ENCODE measurements at places on chromosomes 4 and X. TPM values are rescaled to one million over a fixed set of nuclear protein-coding genes. Genes with fewer than 3 reads are reported as not detected.

DNA sequence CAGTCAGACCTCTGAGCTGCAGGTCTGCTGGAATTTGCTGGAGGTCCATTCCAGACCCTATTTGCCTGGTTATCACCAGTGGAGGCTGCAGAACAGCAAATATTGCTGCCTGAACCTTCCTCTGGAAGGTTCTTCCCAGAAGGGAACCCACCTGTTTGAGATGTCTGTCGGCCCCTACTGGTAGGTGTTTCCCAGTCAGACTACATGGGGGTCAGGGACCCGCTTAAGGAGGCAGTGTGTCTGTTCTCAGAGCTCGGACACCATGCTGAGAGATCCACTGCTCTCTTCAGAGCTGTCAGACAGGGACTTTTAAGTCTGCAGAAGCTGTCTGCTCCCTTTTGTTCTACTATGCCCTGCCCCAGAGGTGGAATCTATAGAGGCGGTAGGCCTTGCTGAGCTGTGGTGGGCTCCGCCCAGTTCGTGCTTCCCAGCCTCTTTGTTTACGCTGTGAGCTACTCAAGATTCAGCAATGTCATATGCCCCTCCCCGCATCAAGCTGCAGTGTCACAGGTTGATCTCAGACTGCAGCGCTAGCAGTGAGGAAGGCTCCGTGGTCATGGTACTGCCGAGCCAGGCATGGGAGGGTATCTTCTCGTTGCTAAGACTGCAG is 44.1 kb upstream of the KDR start:
- no peak overlapping the region for H3K4me3 ChIP-seq
- no peaks in the 10 kb centered on the region for H3K36me3 ChIP-seq
- H3K27me3 ChIP-seq, result no peaks in the 10 kb centered on the region
- no peak overlapping the region for H3K27ac ChIP-seq
- DNase-seq, result peak; percentile 34

DNA sequence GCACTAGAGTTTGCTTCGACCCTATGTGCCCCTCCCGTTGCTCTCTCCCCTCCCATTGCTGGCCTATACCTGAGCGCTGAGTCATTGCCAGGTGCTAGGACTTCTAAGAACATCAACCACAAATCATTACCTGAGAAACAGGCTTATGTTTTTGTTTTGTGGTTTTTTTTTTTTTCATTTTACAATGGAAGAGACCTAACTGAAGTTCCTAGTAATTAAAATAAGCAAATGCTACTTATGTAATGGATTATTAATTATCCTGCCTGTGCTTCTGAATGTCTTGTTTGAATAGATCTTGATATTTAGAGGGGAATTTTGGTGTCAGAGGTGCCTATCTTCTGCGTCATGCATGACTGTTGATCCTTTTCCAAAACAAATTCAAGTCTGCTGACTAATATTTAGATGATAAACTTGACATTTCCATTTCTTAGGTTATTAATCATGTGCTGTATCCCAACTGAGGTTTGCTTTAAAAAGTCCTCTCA is 275.4 kb upstream of the CPEB2 start:
- no peaks in the 10 kb centered on the region for H3K4me1 ChIP-seq
- H3K27ac ChIP-seq, result no peak overlapping the region
- DNase-seq, result no peak
- no peaks in the 10 kb centered on the region for H3K36me3 ChIP-seq
- H3K27me3 ChIP-seq, result no peaks in the 10 kb centered on the region

DNA sequence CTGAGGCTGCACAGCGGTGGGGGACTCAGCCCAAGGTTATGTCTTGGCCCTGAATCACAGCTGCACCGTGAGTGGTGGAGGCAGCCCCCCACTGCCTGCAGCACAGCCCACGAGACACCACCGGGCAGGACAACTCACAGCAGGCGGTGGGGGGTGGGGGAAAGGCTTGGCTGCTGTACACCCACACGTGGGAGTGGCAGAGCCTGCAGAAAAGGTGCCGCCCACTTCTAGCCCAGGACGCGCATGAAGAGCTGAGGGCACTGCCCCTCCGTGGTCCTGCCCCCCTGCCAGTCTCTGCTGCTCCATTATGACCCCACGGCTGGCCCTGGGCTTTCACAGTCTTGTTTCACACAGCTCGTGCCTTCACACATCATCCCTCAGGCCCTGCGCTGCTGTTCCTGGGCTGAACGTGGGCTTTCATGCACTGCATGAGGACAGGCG is 40.8 kb downstream of the FGFRL1 start:
- no peak overlapping the region for H3K4me3 ChIP-seq
- H3K36me3 ChIP-seq, result no peaks in the 10 kb centered on the region
- peaks cover 3% of the 10 kb centered on the region for H3K4me1 ChIP-seq
- no peak overlapping the region for H3K27ac ChIP-seq
- no peak for DNase-seq
- H3K27me3 ChIP-seq, result peaks cover 10% of the 10 kb centered on the region

DNA sequence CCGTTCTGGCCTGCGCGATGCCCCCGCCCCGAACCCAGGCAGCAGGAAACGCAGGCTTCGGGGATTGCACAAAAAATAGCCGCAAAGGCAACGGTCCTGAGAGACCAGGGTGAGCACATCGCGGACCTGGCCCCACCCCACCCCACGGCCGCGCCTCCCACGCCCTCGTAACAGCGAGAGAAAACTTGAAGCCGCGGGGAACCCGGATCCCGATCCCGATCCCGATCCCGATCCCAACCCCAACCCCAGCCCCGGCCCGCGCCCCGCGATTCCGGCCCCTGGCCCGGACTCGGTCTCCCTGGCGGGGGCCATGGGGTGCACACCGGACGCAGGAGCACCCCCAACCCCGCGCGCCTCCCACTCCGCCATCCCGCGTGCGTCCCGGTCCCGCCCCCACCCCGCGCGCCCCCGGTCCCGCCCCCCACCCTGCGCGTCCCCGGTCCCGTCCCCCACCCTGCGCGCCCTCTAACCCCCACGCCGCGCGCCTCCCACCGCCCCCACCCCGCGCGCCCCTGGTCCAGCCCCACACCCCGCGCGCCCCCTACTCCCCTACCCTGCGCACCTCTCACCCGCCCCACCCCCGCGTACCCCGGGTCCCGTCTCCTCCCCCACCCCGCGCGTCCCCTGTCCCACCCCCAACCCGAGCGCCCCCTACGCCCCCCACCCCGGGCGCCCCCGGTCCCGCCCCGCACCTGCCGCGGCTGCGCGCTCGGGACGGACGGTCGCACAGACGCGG is 29.0 kb downstream of the NOP14 start:
- peaks cover 3% of the 10 kb centered on the region for H3K36me3 ChIP-seq
- peak overlapping the region; percentile 79 for H3K27ac ChIP-seq
- peaks cover 17% of the 10 kb centered on the region for H3K4me1 ChIP-seq
- H3K27me3 ChIP-seq, result no peaks in the 10 kb centered on the region
- peak overlapping the region; percentile 94 for H3K4me3 ChIP-seq

IL2RG gene
- 61.0 TPM for total RNA-seq

COX18 gene
- total RNA-seq, result 19.6 TPM

HMGB3 gene
- 59.0 TPM for total RNA-seq

All from colonic mucosa (tissue), 4 donors.